ENCODE measurements at places on chromosomes 5 and 9.
A peak's percentile ranks its signal among the peaks of the same experiment; 100 is the strongest.

GRCh38 chr5:169917500-169917899 is 62.8 kb downstream of the INSYN2B start:
- DNase-seq, result no peak

DNA sequence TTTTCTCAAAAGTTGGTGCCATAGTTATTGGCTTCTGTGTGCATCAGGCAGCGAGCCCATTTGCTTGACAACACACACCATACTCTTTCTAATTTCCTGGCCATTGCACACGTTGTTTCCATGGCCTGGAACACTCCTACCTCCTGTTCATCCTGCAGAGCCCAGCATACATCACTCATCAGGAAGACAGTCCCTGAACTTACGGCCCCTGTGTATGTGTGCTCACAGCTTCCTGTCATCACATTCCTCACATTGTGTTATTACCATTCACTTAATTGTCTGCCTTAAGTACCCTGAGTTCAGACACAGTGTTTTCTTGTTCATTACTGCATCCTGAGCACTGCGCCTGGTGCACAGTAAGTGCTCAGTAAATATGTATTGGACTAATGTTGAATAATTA is 355.9 kb downstream of the PRELID2 start:
- no peak for DNase-seq

- DNase-seq, result no peak
Measured at GRCh38 chr5:169538944-169539343, 44.6 kb upstream of the SPDL1 start.

GRCh38 chr9:133122935-133123611 is 2.0 kb upstream of the RALGDS start:
- no peak for DNase-seq

GRCh38 chr5:108743319-108743718 is 4.4 kb upstream of the FER start:
- no peak for DNase-seq

DNA sequence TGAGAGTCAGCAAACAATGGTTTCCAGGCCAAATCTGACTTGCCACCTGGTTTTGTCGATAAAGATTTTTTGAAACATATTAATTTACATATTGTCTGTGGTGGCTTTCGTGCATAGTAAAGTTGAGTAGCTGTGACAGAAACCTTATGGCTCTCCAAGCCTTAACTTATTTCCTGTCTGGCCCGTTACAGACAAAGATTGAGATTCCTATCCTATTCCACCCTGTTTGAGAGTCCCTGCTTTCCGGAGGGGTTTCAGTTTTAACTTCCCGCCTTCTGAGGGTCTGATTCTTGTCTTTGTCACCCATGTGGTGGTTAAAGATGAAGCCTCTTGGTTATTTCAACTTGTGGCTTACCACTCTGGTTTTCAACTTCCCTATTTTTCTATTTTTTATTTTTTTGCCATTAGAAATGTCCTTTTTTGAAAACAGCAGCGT is 11.4 kb downstream of the OTULIN start:
- no peak for DNase-seq

DNA sequence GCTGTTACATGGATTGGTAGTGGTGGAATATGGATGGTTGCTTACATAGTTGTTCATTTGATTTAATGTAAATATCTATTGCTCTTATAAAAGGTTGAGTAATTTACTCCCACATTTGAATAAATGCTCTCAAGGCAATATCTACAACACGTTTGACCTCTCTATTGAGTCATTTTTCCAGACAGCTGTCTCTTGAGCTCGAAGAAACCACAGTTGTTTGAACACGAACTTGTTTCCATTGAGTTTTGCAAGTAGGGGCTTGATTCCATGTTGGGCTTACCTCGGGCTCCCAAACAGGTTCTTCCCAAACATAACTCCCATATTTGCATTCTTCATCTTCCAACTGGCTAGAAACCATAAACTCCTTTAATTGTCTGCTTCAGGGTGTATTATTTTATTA is 115.0 kb upstream of the HMHB1 start:
- no peak for DNase-seq

DNA sequence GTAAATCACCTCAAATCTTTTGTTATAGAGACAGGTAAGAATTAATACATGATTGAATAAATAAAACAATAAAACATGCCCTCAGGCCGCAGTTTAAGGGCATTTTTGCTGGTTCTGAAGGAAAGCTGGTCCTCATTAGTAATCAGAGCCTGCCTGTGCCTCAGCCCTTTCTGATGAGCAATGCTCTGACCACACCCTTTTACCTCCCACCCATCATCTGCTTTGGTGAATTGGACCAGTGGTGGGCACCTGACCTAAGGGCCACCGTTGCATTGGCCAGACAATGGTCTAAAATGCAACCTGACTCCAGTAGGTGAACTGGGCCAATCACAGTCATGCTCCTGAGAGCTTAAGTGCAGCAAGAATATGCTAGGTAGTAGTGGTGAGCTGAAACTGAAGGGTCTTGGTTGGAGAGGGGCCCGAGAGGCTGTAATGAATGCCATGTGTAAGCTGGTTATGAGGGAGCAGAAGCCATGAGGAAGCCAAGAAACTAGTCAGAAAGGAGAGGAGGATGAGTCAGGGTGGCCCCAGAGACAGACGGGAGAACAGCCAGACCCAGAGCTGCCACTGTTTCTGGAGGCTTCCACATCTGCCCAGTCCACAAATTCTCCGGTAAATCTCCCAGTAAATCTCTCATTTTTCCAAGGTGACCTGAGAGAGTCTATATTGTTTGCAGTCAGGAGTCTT is 45.5 kb upstream of the ZSWIM6 start:
- DNase-seq, result no peak

- DNase-seq, result no peak
Measured at GRCh38 chr5:66710557-66711088, 114.4 kb downstream of the MAST4 start.

DNA sequence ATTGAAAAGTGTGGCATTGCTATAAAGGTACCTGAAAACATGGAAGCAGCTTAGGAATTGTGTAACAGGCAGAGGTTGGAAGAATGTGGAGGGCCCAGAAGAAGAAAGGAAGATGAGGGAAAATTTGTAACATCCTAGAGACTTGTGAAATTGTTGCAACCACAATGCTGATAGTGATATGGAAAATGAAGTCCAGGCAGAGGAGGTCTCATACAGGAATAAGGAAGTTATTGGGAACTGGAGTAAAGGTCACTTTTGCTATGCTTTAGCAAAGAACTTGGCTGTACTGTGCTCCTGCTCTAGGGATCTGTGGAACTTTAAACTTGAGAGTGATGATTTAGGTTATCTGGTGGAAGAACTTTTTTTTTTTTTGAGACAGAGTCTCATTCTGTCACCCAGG is 43.5 kb downstream of the PTPDC1 start:
- no peak for DNase-seq

GRCh38 chr5:159971931-159972461 is 36.9 kb upstream of the TTC1 start:
- DNase-seq, result no peak

DNA sequence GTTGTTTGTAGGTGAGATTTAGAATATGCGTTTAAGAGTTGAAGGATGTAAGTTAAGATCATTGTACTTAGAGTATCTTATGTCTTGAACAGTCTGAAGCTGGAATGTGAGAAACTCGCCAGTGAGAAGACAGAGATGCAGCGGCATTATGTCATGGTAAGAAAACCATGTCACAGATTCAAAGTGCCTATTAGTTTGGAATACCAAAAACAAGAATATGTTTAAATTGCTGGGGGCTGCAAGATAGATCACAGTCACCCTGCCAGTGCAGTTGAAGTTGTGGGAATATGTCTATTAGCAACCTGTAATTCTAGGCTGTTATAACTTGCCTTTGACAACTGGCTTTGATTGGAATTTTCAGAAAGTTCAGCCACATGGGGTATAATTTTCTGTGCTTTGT is 3.0 kb downstream of the TLE4 start:
- no peak for DNase-seq

DNA sequence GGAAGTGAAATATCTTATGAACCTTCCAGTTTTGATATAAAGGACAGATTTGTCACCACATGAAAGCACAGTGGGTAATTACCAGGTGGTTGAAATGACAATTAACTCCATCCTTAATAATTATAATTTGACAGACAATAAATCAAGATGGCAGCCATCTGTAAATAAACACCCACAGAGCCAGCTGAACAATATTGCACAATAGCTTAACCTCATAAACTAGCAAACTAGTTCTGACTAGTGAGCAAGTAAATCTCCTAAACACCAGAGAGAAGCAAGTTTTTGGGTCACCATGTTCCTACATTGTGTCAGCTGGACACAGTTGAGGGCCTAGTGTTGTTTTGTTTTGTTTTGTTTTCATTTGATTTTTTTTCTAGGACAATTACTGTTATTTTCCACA is 577.4 kb downstream of the ACTL7B start:
- peak; percentile 96 for DNase-seq

DNA sequence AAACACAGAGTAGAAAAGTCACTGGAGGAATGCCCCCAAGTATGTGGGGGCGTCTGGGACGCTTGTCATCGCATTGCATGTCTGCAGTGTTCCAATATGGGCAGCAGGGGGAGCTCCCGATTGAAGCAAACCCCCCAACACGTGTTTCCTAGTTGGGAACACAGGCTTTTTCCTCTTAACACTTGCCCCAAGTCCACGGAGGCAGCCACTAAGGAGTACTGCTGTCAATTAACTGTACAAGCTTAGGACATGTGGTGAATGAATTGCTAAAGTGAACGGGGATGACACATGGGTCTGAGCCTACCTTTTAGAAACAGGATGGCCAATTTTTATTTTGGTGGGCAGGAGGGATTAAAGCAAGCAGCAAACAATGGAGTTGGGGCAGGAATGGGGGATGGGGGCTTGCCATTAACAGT is 2.2 kb downstream of the GABRB2 start:
- DNase-seq, result no peak

GRCh38 chr5:81848362-81848880 is 97.5 kb upstream of the SSBP2 start:
- no peak for DNase-seq

GRCh38 chr9:134855900-134856377 is 24.7 kb upstream of the FCN2 start:
- DNase-seq, result no peak

GRCh38 chr5:92242170-92242569 is 859.1 kb upstream of the ARRDC3 start:
- DNase-seq, result no peak

- DNase-seq, result no peak
Measured at GRCh38 chr5:13278148-13278547, 666.3 kb downstream of the DNAH5 start.

DNA sequence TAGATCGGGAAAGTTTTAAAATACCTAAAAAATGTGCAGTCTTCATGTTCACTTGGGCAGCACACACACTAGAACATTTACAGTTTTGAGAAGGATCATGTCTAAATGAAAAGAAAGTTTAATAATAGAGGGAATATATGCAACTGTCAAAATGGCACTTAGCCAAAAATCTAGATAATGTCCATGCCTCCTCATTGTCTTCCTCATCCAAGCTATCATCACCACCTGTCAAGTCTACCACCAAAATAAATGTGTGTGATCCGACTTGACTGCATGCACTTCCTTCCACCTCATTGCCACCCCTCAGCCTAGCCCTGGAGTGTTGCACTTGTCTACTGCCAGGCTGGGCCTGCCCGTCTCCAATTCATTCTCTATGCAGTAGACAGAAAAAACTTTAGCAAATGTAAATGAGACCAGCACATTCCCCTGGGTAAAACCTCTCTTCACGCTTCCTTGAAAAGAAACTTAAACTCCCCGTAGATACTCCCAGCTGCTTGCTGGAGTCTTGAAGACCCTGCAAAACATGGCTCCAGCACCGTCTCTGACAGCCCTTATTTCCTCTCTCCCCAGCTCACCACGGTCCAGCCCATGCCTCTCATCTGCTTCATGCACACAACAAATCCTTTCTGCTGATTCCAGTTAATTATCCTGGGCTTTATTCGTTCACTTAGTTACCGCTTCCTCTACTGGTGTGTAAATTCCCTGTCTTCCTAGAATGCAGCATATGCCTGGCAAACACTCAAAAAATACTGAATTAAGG is 66.9 kb downstream of the FANCC start:
- DNase-seq, result no peak

DNA sequence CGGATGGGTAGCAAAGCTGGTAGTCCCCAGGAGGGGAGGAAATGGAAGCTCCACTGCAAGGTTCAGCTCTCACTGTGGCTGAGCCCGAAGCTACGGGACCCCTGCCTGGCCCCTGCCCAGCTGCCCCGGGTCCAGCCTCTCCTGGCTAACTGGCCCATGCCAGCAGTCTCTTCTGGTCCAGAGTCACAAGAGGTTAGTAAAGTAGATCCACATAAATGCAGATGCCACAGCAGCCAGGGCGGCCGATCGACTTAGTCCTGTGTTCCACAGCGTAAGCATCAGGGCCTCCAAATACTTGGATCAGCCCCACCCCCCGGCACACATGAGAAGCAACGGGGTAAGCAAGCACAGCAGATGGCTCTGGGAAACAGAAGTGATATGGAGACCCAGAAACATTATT is 42.1 kb downstream of the MRPL36 start:
- DNase-seq, result no peak

DNA sequence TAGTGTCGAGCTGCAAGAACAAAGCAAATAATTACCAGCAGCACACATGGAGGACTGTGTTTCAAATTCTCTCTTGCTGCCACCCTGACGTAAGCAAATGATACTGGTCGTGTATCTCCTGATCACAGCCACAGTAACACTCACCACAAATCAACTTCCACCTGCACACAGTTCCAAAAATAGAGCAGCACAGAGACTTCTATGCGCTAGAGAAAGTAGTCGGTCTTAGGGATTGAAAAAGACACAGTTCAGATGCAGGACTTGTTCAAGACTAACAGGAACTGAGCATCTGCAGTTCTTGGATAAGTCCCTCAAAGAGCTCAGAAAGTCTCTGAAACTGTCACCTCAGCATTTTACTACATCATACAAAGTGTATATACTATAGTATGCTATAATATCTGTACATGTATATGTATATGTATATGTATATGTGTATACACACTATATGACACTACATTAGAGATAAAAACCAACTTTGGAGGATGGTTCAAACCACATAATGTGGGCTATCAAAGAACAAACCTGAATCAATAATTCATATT is 279.0 kb downstream of the GLIS3 start:
- DNase-seq, result no peak

DNA sequence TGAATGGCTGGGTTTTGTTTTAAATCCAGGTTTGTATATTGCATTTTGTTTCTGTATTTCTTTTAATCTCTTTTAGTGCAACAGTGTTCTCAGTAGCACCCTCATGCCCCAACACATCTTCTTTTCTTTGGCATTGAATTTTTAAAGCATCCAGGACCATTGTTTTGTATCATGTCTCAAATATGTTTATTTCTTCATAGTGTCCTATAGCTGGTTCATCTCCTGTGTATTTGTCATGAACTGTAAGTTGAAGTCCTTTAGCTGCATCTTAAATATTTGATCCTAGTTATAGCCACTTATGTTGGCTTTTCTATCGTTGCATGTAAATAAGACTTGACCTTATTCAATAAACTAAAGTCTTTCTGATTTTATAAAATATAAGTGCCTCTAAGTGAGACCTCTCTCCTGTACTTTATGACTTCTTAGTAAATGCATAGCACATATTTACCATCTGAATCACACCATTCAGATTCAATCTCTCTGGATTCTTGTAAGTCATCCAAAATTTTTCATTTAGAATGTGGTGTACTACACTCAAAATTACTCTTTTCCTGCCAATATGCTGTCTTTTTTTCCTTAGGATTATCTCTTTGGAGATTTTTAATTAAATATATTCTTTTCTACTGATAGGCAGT is 21.0 kb upstream of the ERCC6L2 start:
- DNase-seq, result no peak

- no peak for DNase-seq
Measured at GRCh38 chr5:124332273-124332672, 414.2 kb downstream of the ZNF608 start.

GRCh38 chr5:141303756-141304155 is at the start of gene SLC25A2:
Gene SLC25A2 (minus strand): TSS chr5:141304049. CDS start chr5:141303865, 184 bp downstream.
- no peak for DNase-seq

All from NCI-H1417 treated with DMSO at 0.1 percent for 48 hours (cell line).